ENCODE measurements at places on chromosomes 4 and X. TPM values are rescaled to one million over a fixed set of nuclear protein-coding genes. Genes with fewer than 3 reads are reported as not detected.

Gene ARMCX6
- 33.1 TPM for total RNA-seq

Gene ITM2A
- total RNA-seq, result 23.0 TPM

Gene SYNPO2
- total RNA-seq, result 181 TPM

GRCh38 chrX:135009057-135009610 is 13.2 kb downstream of the RTL8B start:
- no peak overlapping the region for H3K4me3 ChIP-seq
- H3K4me1 ChIP-seq, result no peaks in the 10 kb centered on the region
- H3K36me3 ChIP-seq, result no peaks in the 10 kb centered on the region

- H3K36me3 ChIP-seq, result no peaks in the 10 kb centered on the region
- H3K27me3 ChIP-seq, result peaks cover 60% of the 10 kb centered on the region
- H3K4me1 ChIP-seq, result no peaks in the 10 kb centered on the region
- no peak overlapping the region for H3K4me3 ChIP-seq
- H3K27ac ChIP-seq, result no peak overlapping the region
These were observed 13.3 kb downstream of the NKX3-2 start for GRCh38 chr4:13530823-13531624.

DNA sequence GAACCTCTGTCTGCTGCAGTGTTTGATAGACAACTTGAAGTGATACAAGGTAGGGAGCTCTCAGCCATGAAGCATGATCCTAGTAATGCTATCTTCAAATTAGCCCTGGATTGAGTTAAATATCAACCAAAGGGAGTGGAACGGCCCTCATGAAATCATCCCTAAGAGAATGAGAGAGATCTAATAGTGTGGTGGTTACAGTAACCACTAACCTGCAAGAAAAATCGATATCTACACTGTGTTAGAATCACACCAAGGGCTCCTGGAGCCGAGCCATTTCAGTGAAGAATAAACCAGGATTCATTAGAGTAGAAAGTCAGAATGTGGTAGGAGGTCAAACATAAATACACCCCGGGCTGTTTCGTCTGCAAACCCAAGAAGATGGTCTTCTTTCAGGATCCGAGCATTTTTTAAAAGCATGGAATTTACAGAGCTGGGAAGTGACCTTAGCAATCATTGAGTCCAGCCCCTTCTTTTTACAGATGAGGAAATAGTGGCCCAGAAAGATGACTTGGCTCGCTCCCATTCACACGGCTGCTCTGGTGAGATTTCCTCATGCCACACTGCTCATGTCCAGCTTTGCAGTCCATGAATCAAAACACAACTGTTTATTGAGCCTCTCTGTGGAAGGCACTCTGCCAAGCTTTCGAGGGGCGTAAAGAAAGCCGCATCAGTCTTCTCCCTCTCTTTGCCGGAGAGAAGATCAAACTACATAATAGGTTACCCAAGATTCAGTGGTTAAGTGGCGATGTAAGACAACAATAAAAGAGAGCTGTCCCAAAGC is 5.5 kb upstream of the DCTD start:
- no peaks in the 10 kb centered on the region for H3K4me1 ChIP-seq
- no peak overlapping the region for H3K27ac ChIP-seq
- H3K27me3 ChIP-seq, result no peaks in the 10 kb centered on the region
- no peak overlapping the region for H3K4me3 ChIP-seq
- no peak for DNase-seq
- no peaks in the 10 kb centered on the region for H3K36me3 ChIP-seq

DNA sequence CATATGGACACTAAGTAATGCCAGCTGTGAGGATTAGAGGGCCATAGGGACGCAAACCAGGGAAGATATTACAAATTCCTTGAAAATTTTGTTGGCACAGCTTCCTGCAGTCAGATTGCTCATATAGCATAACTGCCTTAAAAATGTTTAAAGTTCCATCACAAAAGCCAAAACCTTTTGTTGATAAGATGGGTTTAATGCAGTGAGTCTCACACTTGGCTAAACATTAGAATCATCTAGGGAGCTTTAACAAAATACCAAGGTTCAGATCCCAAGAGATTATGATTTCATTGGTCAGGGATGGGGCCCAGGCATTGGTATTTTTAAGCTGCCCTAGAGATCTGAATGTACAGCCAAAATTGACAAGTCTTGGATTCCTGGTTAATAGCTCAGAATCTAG is 376.5 kb upstream of the MAD2L1 start:
- no peak overlapping the region for H3K27ac ChIP-seq
- no peak for DNase-seq
- H3K4me3 ChIP-seq, result no peak overlapping the region
- no peaks in the 10 kb centered on the region for H3K27me3 ChIP-seq

- H3K36me3 ChIP-seq, result no peaks in the 10 kb centered on the region
- no peak for DNase-seq
- no peaks in the 10 kb centered on the region for H3K4me1 ChIP-seq
These were observed 309.4 kb downstream of the PPP3CA start for GRCh38 chr4:101037938-101038413.
